ENCODE measurements at places on chromosomes 12 and 14.

DNA sequence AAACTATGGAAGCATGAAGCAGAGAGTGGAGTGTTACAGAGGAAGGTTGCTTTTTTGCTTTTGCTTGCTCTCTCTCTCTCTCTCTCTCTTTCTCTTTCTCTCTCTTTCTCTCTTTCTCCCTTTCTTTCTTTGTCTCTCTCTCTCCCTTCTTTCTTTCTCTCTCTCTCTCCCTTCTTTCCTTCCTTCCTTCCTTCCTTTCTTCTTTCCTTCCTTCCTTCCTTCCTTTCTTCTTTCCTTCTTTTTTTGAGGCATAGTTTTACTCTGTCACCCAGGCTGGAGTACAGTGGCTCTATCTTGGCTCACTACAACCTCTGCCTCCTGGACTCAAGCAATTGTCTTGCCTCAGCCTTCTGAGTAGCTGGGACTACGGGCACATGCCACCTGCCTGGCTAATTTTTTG lies 7.6 kb downstream of the ARHGDIB start:
- no peak for DNase-seq

GRCh38 chr12:49776413-49776812 lies 35.1 kb downstream of the TMBIM6 start:
- DNase-seq: peak; percentile 71

DNA sequence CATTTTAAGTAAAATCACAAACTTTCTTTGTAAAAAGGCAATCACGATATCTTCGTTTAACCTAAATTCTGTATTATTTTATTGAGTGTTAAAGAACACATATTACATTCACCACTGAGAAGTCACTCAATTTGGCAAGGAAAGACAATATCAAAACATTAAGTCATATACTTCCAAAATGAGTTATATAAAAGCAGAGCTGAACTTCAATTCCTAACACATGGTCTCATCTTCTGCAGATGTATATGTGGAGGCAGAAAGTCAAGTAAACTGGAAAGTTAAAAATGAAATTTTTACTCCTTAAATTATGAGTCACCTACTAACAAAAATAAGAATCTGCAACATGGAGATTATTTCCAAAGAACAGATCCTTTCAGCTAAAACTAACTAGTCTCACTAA lies 28.7 kb downstream of the BMAL2 start:
- DNase-seq: no peak

GRCh38 chr12:48816143-48816854 lies 2.0 kb upstream of the CACNB3 start:
- DNase-seq: peak; percentile 39

DNA sequence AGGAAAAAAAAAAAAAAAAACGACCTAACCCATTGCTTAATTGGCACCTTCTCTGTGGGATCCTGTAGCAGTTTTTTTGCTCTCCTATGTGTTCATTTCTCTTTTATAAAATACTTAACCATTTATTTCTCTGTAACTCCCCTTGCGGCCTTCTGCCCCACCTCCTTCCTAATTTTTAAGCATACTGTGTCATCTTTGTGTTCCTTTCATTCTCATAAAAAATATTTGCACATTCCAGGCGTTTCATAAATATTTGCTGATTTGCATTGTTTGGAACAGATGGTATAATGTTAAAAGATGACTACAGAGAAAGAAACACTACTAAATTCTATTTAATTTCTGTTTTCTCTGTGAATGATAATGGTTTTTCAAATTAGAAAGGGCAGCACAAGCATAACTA lies 77.9 kb downstream of the NPAS3 start:
- DNase-seq: no peak

- DNase-seq: no peak
Observed at GRCh38 chr12:33429468-33429867, 10.2 kb downstream of the SYT10 start.

DNA sequence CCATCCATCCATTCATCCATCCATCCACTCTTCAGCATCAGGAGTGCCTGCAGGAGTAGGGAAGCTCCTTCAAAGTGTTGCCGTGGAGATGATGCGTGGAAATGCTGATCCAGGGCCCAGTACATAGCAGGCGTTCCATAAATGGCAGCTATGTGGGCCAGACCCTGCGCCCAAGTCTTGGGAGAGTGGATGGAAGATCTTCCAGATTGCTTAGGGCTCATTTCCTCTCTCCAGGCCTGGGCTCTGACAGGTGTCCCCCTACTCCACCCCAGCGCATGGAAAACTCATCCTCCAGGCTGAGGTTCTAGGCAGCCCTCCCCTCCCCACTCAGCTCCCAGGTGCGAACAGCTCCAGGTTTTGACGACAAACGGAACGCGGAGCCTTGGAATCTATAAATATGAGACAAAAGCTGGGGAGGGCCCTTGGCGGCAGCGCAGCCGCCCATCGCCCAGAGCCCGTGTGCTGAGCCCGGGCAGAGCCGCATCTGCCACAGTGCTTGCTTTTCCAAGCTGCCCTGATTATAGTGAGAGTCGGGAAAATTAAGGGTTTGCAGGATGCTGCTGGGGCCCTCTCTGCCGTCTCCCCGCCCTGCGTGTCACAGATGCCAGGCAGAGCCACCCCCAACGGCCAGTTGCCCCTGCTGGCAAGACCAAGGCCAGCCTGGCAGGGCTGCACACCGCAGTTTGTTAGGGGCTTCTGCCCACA lies 1.6 kb downstream of the BEGAIN start:
- DNase-seq: peak; percentile 5

DNA sequence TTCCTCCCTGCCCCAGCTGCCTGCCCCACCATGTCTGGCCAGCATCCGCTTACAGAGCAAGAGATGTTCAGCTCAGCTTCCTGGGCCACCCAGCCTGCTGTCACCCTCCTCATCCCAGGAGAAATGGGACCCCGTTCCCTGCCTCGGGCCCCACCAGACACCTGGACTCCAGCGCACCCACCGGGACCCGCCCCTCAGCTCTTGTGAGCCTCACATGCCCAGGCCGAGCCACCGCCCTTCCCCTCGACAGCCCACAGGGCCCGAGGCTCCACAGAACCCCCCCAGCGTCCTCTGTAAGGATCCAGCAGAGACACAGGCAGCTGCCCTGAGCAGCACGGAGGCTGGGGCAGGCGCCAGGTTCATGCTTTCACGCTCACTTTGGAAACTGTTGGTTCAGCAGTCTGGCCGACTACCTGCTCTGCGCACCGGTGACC lies 18.4 kb upstream of the C14orf180 start:
- DNase-seq: no peak

GRCh38 chr14:94690896-94691659 lies 78.8 kb downstream of the GSC start:
- no peak for DNase-seq

DNA sequence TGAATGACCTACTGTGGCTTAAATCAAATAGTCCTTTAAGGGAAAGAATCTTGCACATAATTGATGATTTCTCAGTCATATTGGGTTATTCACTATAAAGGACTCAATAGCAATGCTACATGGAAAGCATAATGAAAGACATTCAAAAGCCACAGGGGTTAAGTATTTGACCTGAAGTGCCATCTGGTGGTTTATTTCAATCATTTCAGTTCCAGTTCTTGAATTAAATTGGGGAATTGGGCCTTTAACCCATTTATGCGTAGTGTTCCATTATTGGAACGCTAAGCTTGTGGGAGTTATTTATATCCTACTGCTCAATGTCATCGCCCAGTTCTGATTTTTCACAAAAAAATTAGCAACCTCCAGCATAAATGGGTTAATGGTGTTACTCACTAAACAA lies 41.3 kb upstream of the C12orf71 start:
- DNase-seq: no peak

GRCh38 chr14:61074852-61075251 lies 93.8 kb downstream of the SLC38A6 start:
- no peak for DNase-seq

- DNase-seq: no peak
Observed at GRCh38 chr12:49925433-49926204, 21.9 kb upstream of the FAIM2 start.

GRCh38 chr12:109488051-109488665 lies 10.7 kb downstream of the UBE3B start:
- no peak for DNase-seq

- no peak for DNase-seq
Observed at GRCh38 chr14:97377550-97377949, 580.4 kb downstream of the VRK1 start.

- no peak for DNase-seq
Observed at GRCh38 chr12:32233568-32233967, 126.9 kb downstream of the BICD1 start.

GRCh38 chr14:104130974-104131651 lies 7.3 kb upstream of the KIF26A start:
- DNase-seq: peak; percentile 74

DNA sequence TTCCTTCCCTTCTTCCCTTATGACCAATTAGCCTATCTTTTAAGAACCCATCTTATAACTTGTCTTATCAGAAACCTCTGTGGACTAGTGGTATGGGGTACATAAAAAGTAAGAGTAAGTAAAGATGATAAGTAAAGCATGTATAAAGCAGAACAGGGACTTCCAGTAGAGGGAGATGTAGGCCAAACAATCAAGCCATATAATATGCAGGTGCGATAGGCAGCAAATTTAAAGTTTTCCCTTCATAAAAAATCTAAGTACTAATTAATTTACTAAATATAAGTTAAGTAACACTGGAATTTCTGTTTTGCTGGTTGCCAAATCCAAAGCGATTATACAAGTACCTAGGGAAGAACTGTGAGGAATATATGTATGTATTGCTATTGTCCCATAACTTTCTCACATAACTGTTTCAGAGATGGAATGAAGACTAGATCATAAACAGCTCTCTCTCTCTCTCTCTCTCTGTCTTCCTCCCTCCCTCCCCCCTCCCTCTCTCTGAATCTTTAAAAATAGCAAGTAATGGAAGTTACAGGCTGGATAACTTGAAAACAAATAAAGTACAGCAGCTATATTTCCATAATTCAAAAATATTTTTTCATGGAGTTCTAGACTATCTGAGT lies 25.7 kb downstream of the METTL25 start:
- no peak for DNase-seq

GRCh38 chr12:101608301-101609133 lies 13.7 kb downstream of the MYBPC1 start:
- DNase-seq: peak; percentile 81

DNA sequence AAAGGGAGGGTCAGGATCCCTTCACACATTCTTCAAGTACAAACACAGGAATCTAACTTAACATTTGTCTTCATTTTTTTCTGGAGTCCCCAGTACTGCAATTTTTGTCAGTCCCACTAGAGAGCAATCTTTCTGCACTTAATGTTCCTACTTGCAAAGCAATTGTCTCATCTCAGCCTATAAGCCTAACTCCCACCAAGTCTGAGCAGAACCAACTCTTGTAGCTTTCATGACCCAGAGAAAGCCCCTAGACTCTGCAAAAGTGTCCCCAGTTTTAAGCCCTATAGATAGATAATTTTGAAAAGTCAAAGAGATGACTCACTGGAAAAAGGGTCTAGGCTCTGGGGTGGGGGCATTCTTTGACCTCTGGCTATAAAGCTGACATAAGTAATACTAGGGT lies 1.8 kb upstream of the ZBTB39 start:
- DNase-seq: no peak

GRCh38 chr12:130617219-130617618 lies 98.9 kb downstream of the RIMBP2 start:
- DNase-seq: no peak

DNA sequence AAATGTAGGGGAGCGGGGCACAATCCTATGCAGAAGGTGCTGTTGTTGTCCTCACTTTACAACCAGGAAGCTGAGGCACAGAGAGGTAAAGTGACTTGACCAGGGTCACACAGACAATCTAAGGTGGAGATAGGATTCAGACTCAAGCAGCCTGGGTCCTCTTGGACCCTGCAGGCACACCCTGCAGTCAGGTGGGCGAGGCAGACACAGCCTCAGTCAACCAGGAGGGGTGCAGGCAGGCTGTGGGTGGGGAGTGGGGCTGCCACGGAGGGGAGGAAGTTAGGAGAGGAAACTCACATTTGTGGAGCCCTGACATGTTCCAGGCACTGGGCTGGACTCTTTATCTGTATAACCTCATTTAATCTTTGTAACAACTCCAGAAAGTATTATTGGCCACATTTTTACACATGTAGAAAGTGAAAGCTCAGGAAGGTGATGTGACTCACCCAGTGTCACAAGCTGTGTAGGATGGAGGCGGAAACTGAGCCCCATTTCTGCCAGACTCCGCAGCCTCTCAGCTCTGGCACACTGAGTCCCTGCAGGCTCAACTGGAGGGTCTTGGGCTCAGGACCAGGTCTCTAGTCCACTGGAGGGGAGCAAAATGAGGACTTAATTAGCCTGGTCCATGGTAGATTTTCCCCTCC lies 24.9 kb upstream of the CHGA start:
- DNase-seq: no peak

DNA sequence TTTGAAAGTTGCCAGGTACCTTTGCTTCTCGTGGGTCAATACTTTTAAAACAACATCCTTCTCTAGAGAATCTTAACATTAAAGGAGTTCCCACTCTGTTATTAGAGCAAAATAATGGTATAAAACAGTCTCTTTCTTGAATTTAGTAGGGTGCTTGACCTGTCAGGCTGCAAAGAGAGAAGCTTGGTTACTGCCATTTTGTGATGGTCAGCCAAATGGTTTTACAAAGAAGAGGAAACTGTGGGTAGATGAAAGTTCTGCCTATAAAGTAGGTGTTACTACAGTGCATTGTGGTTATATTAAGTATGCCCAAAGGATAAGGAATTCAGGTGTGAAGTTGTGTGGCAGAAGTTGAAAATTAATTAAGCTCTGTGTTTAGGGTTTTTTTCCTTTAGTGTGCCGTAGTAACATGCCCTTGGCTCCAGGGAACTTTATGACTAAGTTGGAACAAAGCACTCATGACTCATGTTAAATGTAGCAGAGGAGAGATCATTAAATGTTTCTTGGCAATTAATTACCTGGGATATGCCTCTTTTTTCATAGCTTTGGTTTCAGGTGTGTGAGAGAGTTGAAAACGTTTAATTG lies 354.0 kb upstream of the KITLG start:
- no peak for DNase-seq

GRCh38 chr12:101793401-101793800 lies 37.4 kb downstream of the GNPTAB start:
- no peak for DNase-seq

- peak; percentile 63 for DNase-seq
Observed at GRCh38 chr12:62435303-62436163, 31.1 kb upstream of the MON2 start.

GRCh38 chr12:12604740-12605139 lies 6.9 kb upstream of the CREBL2 start:
- DNase-seq: no peak

DNA sequence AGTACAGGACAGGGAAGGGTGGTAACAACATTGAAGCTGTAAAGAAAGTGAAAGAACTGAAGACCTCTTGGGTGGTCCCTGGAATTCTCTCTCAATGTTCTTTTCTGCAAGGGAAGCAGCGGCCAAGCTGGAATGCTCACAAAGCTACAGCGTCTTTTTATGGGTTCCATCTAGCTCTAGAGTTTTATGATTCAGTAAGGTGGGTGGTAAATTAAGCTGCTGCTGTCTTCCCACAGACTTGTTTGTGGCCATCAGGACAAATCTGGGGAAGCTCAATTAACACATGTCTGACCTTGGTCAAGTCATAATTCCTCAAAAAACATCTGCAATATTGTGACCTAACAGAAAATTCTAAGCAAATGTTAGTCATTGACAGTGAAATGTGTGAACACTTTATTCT lies 139.1 kb downstream of the MED13L start:
- no peak for DNase-seq

GRCh38 chr14:33035416-33036194 lies 96.9 kb downstream of the NPAS3 start:
- no peak for DNase-seq

GRCh38 chr14:99320621-99321235 lies 48.7 kb upstream of the BCL11B start:
- DNase-seq: no peak

Data from body of pancreas (tissue), 4 donors.